Activated T-helper 17 cell treated with anti-CD3 and anti-CD28 coated beads, Interleukin-2, amount 50 U/mL, for 72 hours (primary cell): ENCODE measurements at places on chromosomes 3 and 15. TPM values are rescaled to one million over a fixed set of nuclear protein-coding genes. Genes with fewer than 3 reads are reported as not detected.
A peak's percentile ranks its signal among the peaks of the same experiment; 100 is the strongest.

- H3K4me3 ChIP-seq: no peak overlapping the region
- no peaks in the 10 kb centered on the region for H3K36me3 ChIP-seq
- no peaks in the 10 kb centered on the region for H3K4me1 ChIP-seq
- ATAC-seq: no peak
Measured at GRCh38 chr3:117035745-117036144, 326.2 kb downstream of the TUSC7 start.

DNA sequence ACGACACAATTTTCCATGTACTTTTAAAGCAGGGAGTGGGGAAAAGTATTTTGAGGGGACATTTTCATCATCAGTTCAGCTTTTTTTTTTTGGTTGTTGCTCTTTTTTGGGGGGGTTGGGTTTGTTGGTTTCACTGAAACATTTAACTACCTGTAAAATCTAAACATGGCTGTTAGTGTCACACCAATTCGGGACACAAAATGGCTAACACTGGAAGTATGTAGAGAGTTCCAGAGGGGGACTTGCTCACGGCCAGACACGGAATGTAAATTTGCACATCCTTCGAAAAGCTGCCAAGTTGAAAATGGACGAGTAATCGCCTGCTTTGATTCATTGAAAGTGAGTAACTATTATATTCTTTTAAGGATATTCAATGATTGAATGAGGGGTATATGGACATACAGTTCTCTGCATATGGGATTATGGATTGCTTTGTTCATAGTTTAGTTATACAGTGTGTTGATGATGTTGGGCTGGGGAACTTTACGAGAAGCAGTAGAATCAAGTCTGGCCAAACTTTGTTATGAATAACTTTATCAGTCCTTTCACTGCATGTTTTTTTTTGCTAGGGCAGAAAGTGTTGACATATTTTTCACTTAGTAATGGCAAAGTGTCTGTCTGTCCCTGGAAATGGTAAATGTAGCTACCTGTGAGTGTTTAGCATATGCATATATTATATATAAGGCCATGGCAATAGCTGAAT is 31.5 kb downstream of the MBNL1 start:
- peaks cover 52% of the 10 kb centered on the region for H3K4me1 ChIP-seq
- peaks cover 78% of the 10 kb centered on the region for H3K36me3 ChIP-seq
- H3K4me3 ChIP-seq: peak overlapping the region; percentile 94
- peak overlapping the region; percentile 94 for H3K27ac ChIP-seq
- H3K27me3 ChIP-seq: no peaks in the 10 kb centered on the region

- peak overlapping the region; percentile 98 for H3K27ac ChIP-seq
- H3K36me3 ChIP-seq: peaks cover 32% of the 10 kb centered on the region
- no peaks in the 10 kb centered on the region for H3K27me3 ChIP-seq
- H3K4me3 ChIP-seq: peak overlapping the region; percentile 99
- H3K4me1 ChIP-seq: peaks cover 17% of the 10 kb centered on the region
- no peak for ATAC-seq
Measured at GRCh38 chr3:128123156-128123537, 465 bp downstream of the RUVBL1 start.

Gene BTLA
- total RNA-seq: 14.2 TPM

- no peak for ATAC-seq
- no peak overlapping the region for H3K4me3 ChIP-seq
- no peak overlapping the region for H3K27ac ChIP-seq
Measured at GRCh38 chr3:176562331-176562730, 635.0 kb downstream of the TBL1XR1 start.

- H3K27me3 ChIP-seq: peaks cover 8% of the 10 kb centered on the region
- no peaks in the 10 kb centered on the region for H3K36me3 ChIP-seq
- no peak overlapping the region for H3K4me3 ChIP-seq
- no peaks in the 10 kb centered on the region for H3K4me1 ChIP-seq
Measured at GRCh38 chr3:156174229-156174847, 54.0 kb downstream of the KCNAB1 start.

Gene CD276
- 2.6 TPM for total RNA-seq

Gene TTLL13
- total RNA-seq: 1.3 TPM

GRCh38 chr3:42556089-42556632 is 25.6 kb downstream of the SEC22C start:
- H3K27me3 ChIP-seq: no peaks in the 10 kb centered on the region
- H3K4me3 ChIP-seq: peak overlapping the region; percentile 74
- ATAC-seq: peak; percentile 98
- peaks cover 20% of the 10 kb centered on the region for H3K4me1 ChIP-seq
- peaks cover 86% of the 10 kb centered on the region for H3K36me3 ChIP-seq

DNA sequence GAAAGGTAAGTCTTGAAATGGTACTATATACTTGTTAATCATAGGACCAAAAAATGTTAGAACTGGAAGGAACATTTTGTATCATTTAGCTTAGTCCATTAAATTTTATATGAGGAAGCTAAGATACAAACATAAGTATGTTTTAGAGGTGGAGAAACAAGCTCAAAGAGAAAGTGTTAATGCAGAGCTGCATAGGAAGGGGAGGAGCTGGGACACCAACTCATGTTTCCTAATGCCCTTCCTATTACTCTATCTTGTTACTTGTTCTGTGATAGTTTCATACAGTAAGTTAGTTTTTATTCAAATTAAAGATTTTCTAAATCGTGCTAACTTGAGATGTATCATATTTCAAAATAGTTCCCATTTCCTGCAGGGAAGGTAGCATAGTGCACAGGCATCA is 7.4 kb downstream of the SLC35A5 start:
- H3K27me3 ChIP-seq: no peaks in the 10 kb centered on the region
- peaks cover 66% of the 10 kb centered on the region for H3K36me3 ChIP-seq
- ATAC-seq: no peak
- no peak overlapping the region for H3K4me3 ChIP-seq

- H3K36me3 ChIP-seq: no peaks in the 10 kb centered on the region
- no peak overlapping the region for H3K27ac ChIP-seq
- ATAC-seq: no peak
- H3K4me1 ChIP-seq: no peaks in the 10 kb centered on the region
- H3K27me3 ChIP-seq: peaks cover 19% of the 10 kb centered on the region
- H3K4me3 ChIP-seq: no peak overlapping the region
Measured at GRCh38 chr3:190695994-190696393, 166.5 kb downstream of the GMNC start.

GRCh38 chr15:100297812-100298211 is 44.0 kb downstream of the ADAMTS17 start:
- ATAC-seq: no peak
- no peak overlapping the region for H3K27ac ChIP-seq
- no peaks in the 10 kb centered on the region for H3K4me1 ChIP-seq
- H3K27me3 ChIP-seq: no peaks in the 10 kb centered on the region
- no peak overlapping the region for H3K4me3 ChIP-seq

GRCh38 chr3:185561958-185562357 is 9.6 kb upstream of the LIPH start:
- H3K4me3 ChIP-seq: no peak overlapping the region
- no peak overlapping the region for H3K27ac ChIP-seq
- peaks cover 6% of the 10 kb centered on the region for H3K27me3 ChIP-seq
- no peak for ATAC-seq
- peaks cover 7% of the 10 kb centered on the region for H3K4me1 ChIP-seq

Gene PIERCE2
- total RNA-seq: not detected

Gene FETUB
- total RNA-seq: not detected

DNA sequence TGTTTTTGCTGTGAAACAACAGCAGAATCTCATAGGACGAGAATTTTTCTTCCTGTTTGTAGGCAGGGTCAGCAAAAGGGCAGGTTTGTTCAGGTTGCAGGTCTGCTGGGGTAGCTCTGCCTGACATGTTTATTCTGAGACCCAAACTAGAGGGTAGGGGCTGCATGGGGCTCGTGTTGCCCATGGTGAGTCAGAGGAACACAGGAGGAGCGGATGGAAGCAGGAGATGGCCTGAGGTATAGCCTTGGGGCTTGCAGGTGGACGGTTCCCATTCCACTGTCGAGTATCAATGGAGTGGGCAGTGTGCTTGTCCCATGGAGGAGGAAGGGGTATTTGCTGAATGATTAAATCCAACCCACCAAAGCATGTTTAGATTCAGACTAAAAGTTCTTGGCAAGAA is 138.9 kb downstream of the APBA2 start:
- peaks cover 6% of the 10 kb centered on the region for H3K4me1 ChIP-seq
- no peaks in the 10 kb centered on the region for H3K27me3 ChIP-seq
- no peak for ATAC-seq
- H3K4me3 ChIP-seq: no peak overlapping the region
- no peak overlapping the region for H3K27ac ChIP-seq
- H3K36me3 ChIP-seq: no peaks in the 10 kb centered on the region
